ENCODE measurements at places on chromosomes 16 and 17.
A peak's percentile ranks its signal among the peaks of the same experiment; 100 is the strongest.

DNA sequence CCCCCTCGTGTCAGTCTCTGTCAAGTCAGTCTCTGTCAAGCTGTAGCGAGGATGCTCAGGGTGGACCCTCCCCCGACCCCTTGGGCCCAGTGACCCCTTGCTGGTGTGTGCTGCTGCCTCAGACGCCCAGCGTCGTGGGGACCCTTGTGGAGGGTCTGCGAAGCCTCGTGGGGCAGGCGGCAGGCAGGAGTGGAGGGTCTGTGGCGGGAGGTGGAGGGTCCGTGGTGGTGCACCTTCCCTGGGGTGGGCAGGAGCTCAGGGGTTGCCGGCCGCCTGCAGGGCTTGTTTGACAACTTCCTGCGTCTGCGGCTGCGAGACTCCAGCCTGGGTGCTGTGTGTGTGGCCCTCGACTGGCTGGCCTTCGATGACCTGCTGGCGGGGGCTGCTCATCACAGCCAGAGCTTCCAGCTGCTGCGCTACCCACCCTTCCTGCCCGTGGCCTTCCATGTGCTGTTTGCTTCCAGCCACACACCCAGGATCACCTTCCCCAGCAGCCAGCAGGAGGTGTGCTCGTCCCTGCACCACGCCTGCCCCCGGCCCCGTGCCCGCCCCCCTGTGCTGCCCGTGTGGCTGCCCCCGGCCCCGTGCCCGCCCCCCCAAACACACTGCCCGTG, 5.6 kb downstream of the GNG13 start:
- DNase-seq = no peak

GRCh38 chr17:5881849-5882248, 188.3 kb upstream of the WSCD1 start:
- DNase-seq = no peak

GRCh38 chr17:68344701-68345136, 53.4 kb downstream of the ARSG start:
- no peak for DNase-seq

DNA sequence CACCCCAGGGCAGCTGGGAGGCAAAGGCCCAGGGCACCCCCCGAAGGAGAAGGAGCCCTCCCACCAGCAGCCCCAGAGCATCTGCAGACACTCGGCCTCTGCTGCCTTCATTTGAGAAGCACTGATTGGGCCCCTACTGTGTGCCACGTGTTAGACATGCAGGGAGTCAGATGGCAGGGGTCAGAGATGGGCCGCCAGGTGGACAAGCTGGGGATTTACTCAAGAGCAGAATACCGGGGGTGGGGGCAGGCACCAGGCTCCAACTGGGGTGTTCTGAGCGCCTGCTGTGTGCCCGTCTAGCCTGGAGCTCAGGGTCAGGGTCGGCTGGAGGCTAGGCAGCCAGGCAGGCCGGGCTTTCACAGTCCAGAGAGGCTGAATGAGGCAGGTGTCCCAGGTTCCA, 18.7 kb downstream of the TPSG1 start:
- DNase-seq = no peak

- peak; percentile 80 for DNase-seq
These were observed 7.5 kb downstream of the UBE2Z start for GRCh38 chr17:48915459-48916282.

DNA sequence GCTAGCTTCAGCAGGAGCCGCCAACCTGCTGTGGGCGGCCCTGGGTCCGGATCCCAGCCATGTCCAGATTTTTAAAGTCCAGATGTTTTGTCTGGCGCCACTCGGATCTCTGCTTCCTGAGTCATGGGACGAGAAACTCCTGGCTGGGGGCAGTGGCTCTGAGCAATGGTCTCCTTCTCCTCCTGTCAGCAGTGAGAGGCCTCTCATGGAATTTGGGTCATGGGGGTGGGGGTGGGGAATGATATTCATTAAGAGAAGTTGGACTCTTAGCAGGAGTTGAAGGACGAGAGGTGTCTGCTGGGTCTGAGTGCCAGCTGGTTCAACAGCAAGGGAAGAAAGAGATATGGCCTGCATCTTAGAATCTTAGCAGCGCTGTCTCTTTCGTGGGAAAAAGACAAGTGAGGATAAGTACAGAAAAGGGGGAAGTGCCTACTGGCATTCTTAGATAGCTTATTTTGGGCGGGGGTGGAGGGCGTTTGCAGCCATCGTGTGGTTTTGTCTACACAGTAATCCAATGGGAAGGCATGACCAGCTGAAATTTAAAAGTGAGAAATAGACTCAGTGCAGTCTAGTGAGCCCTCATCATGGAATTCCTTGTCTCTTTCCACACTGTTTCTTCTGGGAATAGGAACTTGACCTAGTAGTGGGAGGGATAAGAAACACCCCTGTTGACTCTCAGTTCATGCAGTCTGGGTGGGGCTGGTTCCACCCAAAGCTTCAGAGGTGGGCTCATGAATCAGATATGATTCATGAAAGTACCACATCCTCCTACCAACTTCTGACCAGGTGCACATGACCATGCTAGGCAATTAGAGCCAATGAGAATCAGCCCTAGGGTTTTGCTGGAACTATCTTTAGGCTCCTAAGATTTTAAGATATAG, 80.5 kb downstream of the MYH13 start:
- no peak for DNase-seq

GRCh38 chr17:6011206-6011605, 59.0 kb upstream of the WSCD1 start:
- DNase-seq = no peak

DNA sequence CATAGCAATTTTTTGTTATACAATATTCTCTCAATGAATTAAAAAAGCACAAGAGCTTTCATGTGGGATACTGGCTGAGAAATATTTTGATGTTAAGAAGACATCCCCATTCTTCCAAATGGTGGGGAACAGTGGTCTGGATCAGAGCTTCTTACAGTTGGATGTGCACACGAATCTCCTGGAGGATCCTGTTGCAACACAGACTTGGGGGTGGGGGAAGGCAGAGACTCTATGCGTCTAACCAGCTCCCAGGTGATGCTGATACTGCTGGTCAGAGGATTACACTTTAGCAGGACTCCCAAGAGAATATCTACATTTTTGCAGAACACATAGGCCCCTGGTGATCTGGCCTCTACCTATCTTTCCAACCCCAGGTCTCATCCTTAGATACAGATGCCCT, 108.3 kb downstream of the SPACA3 start:
- no peak for DNase-seq

DNA sequence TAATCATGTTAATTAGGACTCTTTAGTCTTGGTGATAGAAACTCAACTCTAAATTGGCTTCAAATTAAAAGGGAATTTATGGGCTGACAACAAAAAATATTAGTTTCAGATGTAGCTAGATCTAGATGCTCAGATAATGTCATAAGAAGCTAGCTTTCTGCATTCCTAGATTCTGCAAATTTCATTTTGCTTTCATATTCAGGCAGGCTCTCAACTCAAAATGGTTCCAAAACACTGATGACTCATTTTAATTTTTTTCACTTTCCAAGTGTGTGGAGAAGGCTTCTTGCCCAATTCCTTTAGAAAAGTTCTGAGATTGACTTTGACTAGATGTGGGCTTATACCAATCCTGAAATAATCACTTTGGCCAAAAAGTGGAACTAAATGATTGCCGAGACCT, 236.7 kb upstream of the GOT2 start:
- DNase-seq = no peak

DNA sequence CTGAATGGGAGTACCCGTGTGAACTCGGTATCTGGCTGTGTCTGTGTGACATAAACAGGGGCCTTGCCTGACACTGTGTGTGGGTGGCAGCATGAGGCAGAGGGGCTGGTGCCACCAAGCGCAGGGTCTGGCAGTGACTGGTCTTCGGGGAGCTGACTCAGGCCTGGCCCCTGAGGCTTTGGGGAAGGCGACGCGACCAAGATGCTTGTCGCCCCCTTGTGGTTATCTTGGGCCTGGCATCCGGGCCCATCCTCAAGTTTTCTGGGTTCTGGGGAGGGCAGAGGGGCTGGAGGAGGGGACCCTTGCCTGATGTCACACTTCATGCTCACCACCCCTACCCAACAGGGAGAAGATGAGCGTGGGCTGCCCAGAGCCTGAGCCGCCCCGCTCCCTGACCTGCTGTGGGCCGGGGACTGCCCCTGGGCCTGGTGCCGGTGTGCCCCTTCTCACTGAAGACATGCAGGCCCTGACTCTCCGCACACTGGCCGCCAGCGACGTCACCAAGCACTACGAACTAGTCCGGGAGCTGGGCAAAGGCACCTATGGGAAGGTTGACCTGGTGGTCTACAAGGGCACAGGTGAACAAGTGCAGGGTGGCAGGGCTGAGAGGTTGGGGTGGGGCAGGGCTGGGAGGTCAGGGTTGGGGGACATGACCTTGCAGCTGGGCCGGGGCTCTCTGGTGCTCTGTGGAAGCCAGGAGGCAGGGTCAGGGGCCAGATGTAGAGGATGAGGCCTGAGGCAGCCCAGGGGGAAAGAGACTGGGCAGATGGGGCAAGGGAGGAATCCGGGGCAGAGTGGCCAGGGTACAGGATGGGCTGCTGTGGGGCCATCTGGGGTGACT, 24.9 kb downstream of the SBK1 start:
- peak; percentile 16 for DNase-seq

GRCh38 chr17:74361230-74362068, at the start of gene BTBD17:
Gene BTBD17, minus strand, starts transcription at chr17:74361868. Its CDS starts 49 bp downstream, at chr17:74361819.
- peak; percentile 5 for DNase-seq

- DNase-seq = no peak
These were observed 51.6 kb downstream of the NUP93 start for GRCh38 chr16:56781528-56781961.

- DNase-seq = peak; percentile 93
These were observed at the start of gene CDIP1 for GRCh38 chr16:4538350-4539235. Gene CDIP1, minus strand, starts transcription at chr16:4538773. Its CDS starts 24,643 bp downstream, at chr16:4514130.

GRCh38 chr16:780296-780695, 7.9 kb downstream of the RPUSD1 start:
- no peak for DNase-seq

DNA sequence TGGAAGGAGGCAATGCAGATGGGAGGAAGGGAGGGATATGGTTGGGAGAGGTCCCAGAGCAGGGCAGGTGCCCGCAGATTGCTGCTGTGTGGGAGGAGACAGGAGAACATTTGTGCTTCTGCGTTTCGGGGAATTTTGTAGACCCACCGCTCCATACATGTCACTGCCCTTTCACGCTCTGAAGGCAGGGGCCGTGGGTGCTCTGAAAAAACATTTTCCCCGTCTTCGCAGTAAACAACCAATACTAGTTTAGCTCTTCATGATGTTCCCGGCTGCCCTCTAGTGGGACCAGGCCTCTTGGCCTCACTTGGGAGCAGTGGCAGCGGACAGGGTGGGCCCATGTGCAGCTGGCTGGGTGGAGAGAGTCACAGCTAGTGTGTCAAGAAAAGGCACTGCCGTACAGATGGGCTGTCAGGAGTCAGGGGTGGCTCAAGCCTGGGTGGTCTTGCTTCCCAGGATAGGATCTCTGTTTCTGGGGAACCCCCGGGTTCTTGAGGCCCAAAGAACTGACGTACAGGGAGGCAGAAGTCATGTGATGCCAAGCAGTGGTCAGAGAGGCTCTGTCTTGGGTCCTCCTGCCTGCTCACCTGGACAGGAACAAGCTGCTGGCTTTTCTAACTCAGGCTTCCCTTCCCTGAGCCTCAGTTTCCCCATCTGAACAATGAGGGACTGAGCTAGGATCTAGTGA, 46.5 kb upstream of the CPNE2 start:
- DNase-seq = peak; percentile 66

Measured in brain microvascular endothelial cell (primary cell).